ENCODE measurements at places on chromosomes 7 and 10. TPM values are rescaled to one million over a fixed set of nuclear protein-coding genes. Genes with fewer than 3 reads are reported as not detected.

Gene KIN
- polyA plus RNA-seq: 8.8 TPM

Gene RSPH10B
- 0.08 TPM for polyA plus RNA-seq

Gene ZNF853
- polyA plus RNA-seq: 1.6 TPM

Gene WDR86
- polyA plus RNA-seq: 1.7 TPM

Gene COL17A1
- polyA plus RNA-seq: 0.42 TPM

Gene ARMH3
- 11.5 TPM for polyA plus RNA-seq

Gene ADRA2A
- polyA plus RNA-seq: 42.3 TPM

Gene LMTK2
- polyA plus RNA-seq: 7.7 TPM

Gene NPY
- polyA plus RNA-seq: 58.7 TPM

- no peak overlapping the region for H3K27ac ChIP-seq
- H3K4me1 ChIP-seq: no peaks in the 10 kb centered on the region
- H3K27me3 ChIP-seq: no peaks in the 10 kb centered on the region
- DNase-seq: no peak
- H3K4me3 ChIP-seq: no peak overlapping the region
Observed at GRCh38 chr10:110069502-110069982, 61.8 kb downstream of the ADD3 start.

DNA sequence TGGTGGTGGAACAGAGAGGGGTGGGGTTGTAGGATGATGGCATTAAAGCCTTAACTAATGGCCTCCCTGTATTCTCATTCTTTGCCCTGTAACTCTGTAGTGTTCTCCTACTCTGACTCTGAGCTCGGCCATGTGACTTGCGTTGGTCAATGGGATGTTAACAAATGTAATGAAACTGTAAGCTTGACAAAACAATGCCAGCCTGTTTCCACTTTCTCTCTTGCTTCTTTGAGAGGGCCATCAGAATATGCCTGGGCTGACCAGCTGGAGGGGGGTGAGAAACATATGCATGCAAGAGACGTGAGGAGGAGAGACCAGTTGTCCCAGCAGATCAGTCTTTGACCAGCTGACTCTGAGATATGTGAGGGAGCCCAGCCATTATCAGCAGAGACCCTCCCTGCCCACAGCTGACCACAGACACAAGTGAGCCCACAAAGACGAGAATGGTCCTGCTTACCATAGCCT is 100.6 kb downstream of the ICA1 start:
- H3K36me3 ChIP-seq: no peaks in the 10 kb centered on the region
- DNase-seq: no peak
- no peaks in the 10 kb centered on the region for H3K27me3 ChIP-seq
- H3K4me1 ChIP-seq: no peaks in the 10 kb centered on the region

- DNase-seq: no peak
- no peaks in the 10 kb centered on the region for H3K27me3 ChIP-seq
- H3K27ac ChIP-seq: no peak overlapping the region
- no peaks in the 10 kb centered on the region for H3K36me3 ChIP-seq
- H3K4me1 ChIP-seq: peaks cover 6% of the 10 kb centered on the region
Observed at GRCh38 chr7:116315293-116315692, 105.0 kb downstream of the TES start.

- no peaks in the 10 kb centered on the region for H3K27me3 ChIP-seq
- DNase-seq: no peak
- H3K27ac ChIP-seq: no peak overlapping the region
- no peaks in the 10 kb centered on the region for H3K4me1 ChIP-seq
- H3K4me3 ChIP-seq: no peak overlapping the region
Observed at GRCh38 chr10:30270247-30270646, 78.8 kb downstream of the MTPAP start.

DNA sequence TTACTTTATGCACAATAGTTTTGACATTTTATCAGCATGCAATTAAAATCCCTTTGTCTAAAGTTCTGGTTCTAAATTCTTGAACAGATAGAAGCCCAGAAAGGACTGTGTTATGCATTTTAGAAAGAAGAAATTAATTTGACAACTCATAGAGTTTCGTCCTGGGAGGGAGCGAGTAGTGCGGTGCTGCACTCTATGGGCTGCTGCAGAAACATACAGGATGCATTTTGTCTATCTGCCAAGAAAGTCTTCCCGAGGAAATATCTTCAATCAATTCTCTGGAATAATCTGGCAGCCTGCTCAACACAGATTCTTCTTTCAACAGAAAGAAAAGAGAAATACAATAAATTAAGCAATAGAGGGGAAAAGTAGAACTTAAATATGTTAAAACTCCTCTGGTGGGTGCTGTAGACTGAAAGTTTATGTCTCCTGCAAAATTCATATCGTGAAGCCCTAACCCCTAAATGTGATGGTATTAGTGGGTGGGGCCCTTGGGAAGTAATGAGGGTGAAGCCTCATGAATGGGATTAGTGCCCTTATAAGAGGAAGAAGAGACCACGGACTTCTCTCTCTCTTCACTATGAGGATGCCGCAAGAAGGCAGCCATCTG is 39.0 kb upstream of the IFRD1 start:
- H3K27ac ChIP-seq: no peak overlapping the region
- H3K4me1 ChIP-seq: peaks cover 7% of the 10 kb centered on the region
- DNase-seq: no peak

DNA sequence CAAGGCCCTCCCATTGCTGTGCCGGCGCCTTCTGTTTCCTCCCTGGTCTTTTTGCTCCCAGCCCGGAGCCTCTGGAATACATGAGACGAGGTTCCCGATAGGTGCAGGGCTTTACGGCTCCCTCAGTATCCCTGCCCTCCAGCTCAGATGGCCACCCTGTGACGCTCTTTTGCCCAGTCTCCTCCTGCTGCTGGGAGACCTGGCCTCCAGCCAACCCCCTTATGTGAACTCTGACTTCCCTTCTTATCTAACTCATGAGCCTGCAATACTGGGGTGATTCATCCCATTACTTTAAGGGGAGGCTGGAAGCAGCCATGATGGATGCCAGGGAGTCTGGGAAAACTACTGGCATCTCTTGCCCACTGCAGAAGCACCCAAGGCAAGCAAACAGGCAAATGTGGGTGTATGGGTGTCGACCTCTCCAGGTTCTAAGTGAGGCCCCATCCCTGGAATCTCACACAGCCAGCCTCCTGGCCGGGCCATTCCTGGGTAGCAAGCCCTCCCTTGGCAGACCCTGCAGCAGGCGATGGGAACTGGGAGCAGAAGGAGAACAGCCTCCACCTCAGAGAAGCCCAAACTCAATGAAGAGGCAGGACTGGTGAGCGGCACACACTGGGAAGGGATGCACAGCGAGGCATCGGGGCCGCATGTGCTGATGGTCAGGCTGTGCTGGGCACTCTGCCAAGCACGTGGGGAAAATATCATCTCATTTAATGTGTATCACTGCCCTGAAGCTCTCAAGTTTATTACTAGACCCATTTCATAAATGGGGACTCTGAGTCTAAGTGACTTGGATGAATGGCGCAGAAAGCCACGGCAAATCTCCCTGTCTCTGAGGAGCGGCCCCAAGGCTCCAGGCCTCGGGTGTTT is 97.5 kb downstream of the FAM53B start:
- H3K4me1 ChIP-seq: peaks cover 12% of the 10 kb centered on the region
- no peaks in the 10 kb centered on the region for H3K36me3 ChIP-seq
- DNase-seq: no peak
- no peaks in the 10 kb centered on the region for H3K27me3 ChIP-seq
- H3K27ac ChIP-seq: no peak overlapping the region
- no peak overlapping the region for H3K4me3 ChIP-seq

GRCh38 chr10:14439451-14440259 is 108.9 kb upstream of the FRMD4A start:
- H3K36me3 ChIP-seq: no peaks in the 10 kb centered on the region
- H3K4me1 ChIP-seq: no peaks in the 10 kb centered on the region
- no peak overlapping the region for H3K27ac ChIP-seq
- no peak overlapping the region for H3K4me3 ChIP-seq
- no peak for DNase-seq

DNA sequence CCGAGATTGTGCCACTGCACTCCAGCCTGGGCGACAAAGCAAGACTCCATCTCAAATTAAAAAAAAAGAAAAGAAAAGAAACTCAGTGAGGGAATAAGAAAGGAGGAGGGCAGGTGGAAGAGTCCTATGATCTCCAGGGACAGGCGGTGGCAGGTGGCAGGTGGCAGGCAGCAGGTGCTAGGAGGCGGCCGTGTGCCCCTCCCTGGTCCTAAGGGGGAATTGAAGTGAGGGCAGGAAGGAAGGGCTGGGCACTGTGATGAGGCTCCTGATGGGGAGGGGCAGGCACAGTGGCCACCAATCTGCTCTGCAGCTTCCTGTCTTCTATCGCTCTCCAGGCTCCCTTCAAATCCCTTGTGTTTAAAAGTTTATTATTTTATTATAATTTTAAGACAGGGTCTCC is 41.2 kb upstream of the UBE3C start:
- H3K27me3 ChIP-seq: no peaks in the 10 kb centered on the region
- DNase-seq: no peak
- H3K4me3 ChIP-seq: no peak overlapping the region
- no peak overlapping the region for H3K27ac ChIP-seq
- H3K36me3 ChIP-seq: no peaks in the 10 kb centered on the region

GRCh38 chr7:112481833-112482670 is 1.3 kb downstream of the LSMEM1 start:
- H3K27ac ChIP-seq: peak overlapping the region; percentile 25
- no peak overlapping the region for H3K4me3 ChIP-seq
- DNase-seq: no peak
- H3K4me1 ChIP-seq: no peaks in the 10 kb centered on the region
- H3K36me3 ChIP-seq: no peaks in the 10 kb centered on the region

DNA sequence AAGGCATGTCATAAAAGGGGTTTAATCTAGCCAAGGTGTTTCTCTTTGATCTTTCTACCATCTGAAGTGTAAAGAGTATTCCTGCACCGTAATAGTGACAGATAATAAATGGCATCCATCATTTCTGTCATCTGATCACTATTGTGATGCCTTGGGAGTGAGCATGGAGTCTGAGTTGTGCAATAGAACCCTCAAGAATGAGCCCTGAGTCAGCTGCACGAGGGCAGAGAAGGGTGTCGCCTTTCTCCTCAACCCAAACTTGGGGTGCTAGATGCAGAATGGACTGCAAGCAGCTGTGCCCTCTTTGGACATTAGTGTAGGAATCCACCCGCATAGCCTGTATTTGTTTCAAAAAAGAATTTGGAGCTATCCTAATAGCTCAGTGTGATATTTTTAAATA is 115.2 kb downstream of the ZNF37A start:
- H3K4me1 ChIP-seq: no peaks in the 10 kb centered on the region
- H3K4me3 ChIP-seq: no peak overlapping the region
- no peaks in the 10 kb centered on the region for H3K27me3 ChIP-seq
- no peaks in the 10 kb centered on the region for H3K36me3 ChIP-seq

GRCh38 chr10:46226232-46226631 is 60.6 kb upstream of the ANTXRL start:
- DNase-seq: no peak
- no peak overlapping the region for H3K27ac ChIP-seq
- H3K4me1 ChIP-seq: no peaks in the 10 kb centered on the region
- H3K27me3 ChIP-seq: no peaks in the 10 kb centered on the region

DNA sequence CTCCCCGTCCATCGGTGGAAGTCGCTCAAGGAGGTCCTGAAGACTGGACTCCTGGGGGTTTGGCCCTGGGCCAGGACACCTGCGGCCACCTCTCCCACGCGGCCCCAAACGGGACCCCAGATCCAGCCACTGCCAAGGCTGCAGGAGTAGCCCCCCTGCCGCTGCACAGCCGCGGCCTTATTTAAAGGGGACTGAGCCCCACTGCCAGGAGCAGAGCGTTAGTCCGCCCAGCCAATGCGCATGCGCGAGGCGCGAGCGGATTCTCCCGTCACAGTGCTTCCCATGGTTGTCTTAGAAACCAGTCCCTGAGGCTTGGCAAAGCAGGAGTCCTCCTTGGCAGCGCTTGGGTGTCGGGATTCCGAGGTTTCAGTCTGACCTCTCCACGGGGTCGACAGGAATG is 320.0 kb downstream of the ZNF716 start:
- H3K36me3 ChIP-seq: no peaks in the 10 kb centered on the region
- no peak overlapping the region for H3K4me3 ChIP-seq
- DNase-seq: no peak
- H3K27ac ChIP-seq: no peak overlapping the region
- no peaks in the 10 kb centered on the region for H3K4me1 ChIP-seq

DNA sequence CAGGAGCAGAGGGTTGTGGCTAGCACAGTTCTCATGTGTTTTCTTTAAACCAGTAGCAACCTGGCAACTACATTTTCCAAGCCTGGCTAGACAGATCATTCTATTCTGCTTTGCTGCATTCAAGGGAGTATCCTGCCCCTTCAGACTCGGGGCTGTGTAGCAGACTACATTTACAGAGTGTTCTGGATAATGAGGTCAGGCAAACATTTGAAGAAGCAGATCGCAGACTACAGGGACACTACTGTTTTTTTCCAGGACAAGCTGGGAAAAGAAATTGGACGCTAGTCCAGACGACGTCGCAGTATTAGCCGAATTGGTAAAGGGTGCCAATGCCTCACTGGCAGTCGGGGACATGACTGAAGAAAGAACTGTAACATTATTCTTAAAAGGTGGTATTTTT is 61.0 kb upstream of the PAPSS2 start:
- H3K36me3 ChIP-seq: no peaks in the 10 kb centered on the region
- H3K27me3 ChIP-seq: no peaks in the 10 kb centered on the region
- no peak for DNase-seq
- no peak overlapping the region for H3K4me3 ChIP-seq
- H3K4me1 ChIP-seq: peaks cover 11% of the 10 kb centered on the region
- H3K27ac ChIP-seq: no peak overlapping the region

DNA sequence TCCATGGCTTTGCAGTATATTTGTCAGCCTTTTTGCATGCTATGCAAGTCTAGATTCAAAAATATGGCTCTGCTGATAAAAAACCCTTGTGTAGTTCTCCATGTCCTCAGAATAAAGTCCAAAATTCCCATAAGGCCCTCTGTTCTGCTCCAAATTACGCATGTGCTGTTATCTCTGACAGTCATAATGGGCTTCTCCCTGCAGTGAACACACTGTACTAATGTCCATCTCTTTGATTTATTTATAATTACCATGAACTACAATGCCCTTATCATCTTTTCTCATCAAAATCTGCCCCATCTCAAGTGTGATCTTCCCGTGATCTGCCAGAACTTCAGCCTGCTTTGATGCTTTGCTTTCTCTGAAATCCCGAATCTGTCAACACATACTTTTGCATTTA is 87.7 kb downstream of the TSPAN12 start:
- H3K27ac ChIP-seq: no peak overlapping the region
- H3K4me1 ChIP-seq: no peaks in the 10 kb centered on the region
- no peaks in the 10 kb centered on the region for H3K27me3 ChIP-seq

- no peaks in the 10 kb centered on the region for H3K36me3 ChIP-seq
- no peak for DNase-seq
- no peak overlapping the region for H3K4me3 ChIP-seq
- H3K27me3 ChIP-seq: no peaks in the 10 kb centered on the region
Observed at GRCh38 chr7:111082351-111082750, 8.6 kb upstream of the LRRN3 start.

- peak overlapping the region; percentile 40 for H3K27ac ChIP-seq
- no peaks in the 10 kb centered on the region for H3K4me1 ChIP-seq
- peaks cover 2% of the 10 kb centered on the region for H3K36me3 ChIP-seq
- DNase-seq: no peak
- no peak overlapping the region for H3K4me3 ChIP-seq
Observed at GRCh38 chr7:117666031-117666430, 186.2 kb downstream of the CFTR start.

- H3K27ac ChIP-seq: no peak overlapping the region
- H3K4me3 ChIP-seq: no peak overlapping the region
- H3K4me1 ChIP-seq: no peaks in the 10 kb centered on the region
- no peaks in the 10 kb centered on the region for H3K36me3 ChIP-seq
- H3K27me3 ChIP-seq: no peaks in the 10 kb centered on the region
Observed at GRCh38 chr7:121076350-121077164, 88.0 kb downstream of the CPED1 start.

- no peak overlapping the region for H3K4me3 ChIP-seq
- H3K27me3 ChIP-seq: no peaks in the 10 kb centered on the region
- DNase-seq: no peak
- no peaks in the 10 kb centered on the region for H3K36me3 ChIP-seq
- H3K4me1 ChIP-seq: no peaks in the 10 kb centered on the region
- no peak overlapping the region for H3K27ac ChIP-seq
Observed at GRCh38 chr7:149826344-149827088, 11.7 kb upstream of the ZNF862 start.
